Inflammatory macrophage treated with lipopolysaccharide for 4 hours (primary cell): ENCODE measurements at places on chromosomes 4 and X.

DNA sequence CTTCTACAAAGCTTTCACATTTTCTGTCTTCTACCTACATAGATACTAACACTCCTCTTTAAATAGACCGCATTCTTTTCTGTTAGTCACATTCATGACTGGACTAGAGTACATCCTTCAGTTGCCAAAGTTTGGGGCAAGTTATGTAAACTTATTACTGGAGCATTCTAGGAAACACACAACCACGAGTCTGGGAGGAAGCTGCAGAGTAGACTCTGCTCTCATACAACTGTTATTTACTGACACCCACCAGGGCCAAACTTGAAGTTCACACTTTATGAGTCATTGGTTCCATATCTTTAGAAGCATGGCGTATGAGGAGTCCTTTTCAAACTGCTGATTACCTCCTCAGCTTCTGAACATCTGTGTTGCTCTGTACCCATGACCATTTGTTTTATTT is 87.0 kb downstream of the RNF150 start:
- DNase-seq: peak; percentile 31

GRCh38 chr4:1077711-1078477 is 35.5 kb downstream of the RNF212 start:
- DNase-seq: no peak

GRCh38 chr4:3471886-3472285 is 8.8 kb downstream of the DOK7 start:
- no peak for DNase-seq

DNA sequence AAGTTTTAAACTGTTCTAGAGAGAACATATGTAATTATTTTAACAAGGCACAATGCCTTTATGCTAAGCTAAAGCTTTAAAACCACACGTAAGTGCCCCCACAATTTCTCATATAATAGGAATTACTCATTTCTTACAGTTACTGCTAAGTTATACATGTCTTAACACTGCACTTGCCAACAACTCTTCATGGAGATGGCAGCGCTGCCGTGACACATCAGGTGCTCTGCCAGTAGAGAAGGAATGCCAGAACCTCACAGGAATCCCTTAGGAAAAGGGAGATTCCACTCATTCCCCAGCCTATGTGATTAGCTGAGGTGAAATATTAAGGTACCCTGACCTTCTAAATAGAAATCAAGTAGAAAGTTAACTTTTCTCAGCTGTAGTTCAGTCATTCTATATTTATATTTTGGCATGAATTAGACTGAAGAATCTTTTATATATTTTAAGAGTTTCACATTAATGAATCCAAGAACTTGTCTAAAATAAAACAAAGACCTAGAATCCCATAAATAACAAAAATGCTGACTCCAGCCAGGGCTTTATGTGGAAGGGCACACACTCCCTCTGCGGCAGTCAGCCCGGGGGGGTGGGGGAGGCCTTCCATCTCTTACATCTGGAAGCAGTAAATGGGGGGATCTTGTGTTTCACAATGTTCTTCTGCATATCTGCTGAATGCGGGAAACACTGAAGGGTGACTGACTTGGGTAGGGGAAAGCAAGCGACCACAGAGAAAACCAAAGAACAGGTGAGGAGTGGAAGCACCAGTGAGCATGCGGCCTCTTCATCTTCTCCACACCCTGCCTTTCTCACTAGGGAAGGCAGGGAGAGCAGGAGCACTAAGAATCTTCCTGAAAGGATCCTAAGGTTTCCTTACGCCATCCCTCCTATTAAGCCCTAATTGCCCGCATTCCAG is 23.7 kb downstream of the ACSL1 start:
- no peak for DNase-seq

GRCh38 chr4:113410686-113411085 is 350.9 kb downstream of the CAMK2D start:
- DNase-seq: no peak

DNA sequence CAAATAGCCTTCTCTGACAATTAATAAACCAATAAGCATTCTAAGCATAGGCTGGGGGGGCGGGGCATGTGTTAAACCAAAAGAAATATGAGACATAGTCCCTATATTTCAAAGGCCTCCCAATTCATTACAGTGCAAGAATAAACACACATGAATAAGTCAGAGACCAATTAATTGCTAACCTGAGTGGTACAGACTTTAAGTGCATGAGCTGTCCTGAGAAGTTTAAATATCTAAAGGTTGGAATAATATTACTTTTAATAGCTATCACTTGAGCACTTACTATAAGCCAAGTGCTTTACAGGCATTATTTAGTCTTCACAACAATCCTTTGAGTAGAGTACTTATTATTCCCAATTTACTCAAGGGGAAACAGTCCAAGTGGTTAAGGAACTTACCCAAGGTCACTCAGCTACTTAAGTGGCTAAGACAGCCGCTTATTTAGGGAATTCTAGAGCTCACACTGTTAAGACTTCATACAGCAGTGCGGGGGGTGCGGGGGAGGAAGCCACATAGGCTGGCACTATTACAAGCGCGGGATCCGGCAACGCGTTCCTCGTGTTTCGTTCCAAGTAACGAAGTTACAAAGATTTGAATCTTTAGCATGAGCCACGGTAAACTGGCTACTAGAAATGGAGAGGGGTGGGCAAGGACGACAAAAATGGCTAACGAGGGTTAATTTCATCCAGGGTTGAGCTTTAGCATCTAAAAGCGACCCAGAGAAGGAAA is 1.4 kb downstream of the THOC2 start:
- DNase-seq: no peak

GRCh38 chrX:102835504-102836146 is 101.4 kb upstream of the RAB40AL start:
- no peak for DNase-seq

DNA sequence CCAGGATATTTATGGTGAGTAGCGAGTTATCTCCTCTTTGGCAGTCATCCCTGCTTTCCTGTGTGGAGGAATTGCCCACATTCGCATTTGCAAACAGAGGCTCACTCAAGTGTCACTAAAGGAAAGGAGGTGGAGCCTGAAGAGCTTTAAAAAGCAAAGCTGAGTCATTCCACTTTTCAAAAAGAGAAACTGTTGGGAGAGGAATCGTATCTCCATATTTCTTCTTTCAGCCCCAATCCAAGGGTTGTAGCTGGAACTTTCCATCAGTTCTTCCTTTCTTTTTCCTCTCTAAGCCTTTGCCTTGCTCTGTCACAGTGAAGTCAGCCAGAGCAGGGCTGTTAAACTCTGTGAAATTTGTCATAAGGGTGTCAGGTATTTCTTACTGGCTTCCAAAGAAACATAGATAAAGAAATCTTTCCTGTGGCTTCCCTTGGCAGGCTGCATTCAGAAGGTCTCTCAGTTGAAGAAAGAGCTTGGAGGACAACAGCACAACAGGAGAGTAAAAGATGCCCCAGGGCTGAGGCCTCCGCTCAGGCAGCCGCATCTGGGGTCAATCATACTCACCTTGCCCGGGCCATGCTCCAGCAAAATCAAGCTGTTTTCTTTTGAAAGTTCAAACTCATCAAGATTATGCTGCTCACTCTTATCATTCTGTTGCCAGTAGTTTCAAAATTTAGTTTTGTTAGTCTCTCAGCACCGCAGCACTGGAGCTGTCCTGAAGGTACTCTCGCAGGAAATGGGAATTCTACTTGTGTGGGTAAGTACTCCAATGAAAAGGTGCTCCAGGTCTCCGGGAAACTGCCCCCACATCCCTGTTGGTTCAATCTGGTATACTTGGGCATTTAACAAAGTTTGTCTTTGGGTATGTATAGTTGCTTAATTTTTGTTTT is at the start of gene EGF:
EGF (plus strand) TSS at position 178 of the 890 bp plus-strand sequence; CDS start at position 631, 453 bp downstream.
- peak; percentile 35 for DNase-seq

DNA sequence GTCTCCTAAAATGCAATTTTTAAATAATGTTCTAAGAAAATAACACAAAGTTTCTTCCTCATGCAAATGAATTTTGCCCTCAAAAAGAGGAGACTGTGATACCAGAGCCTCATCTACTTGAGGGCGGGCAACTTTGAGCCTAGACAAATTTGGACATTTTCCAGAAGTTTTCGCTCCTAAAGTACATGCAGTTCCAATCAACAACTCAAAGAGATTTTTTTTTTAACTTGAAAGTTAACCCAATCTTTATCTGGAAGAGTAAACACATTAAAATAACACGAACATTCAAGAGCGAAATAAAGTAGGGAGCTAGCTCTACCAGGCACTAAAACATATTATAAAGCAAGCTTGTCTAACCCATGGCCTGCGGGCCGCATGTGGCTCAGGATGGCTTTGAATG is 29.4 kb upstream of the FBXW7 start:
- DNase-seq: no peak

GRCh38 chr4:176339936-176340761 is 20.4 kb downstream of the SPCS3 start:
- DNase-seq: no peak
